AG09309 (cell line): ENCODE measurements at places on chromosomes 12 and 14.
A peak's percentile ranks its signal among the peaks of the same experiment; 100 is the strongest.

- DNase-seq, result no peak
These were observed 16.0 kb downstream of the FOS start for GRCh38 chr14:75294649-75295033.

DNA sequence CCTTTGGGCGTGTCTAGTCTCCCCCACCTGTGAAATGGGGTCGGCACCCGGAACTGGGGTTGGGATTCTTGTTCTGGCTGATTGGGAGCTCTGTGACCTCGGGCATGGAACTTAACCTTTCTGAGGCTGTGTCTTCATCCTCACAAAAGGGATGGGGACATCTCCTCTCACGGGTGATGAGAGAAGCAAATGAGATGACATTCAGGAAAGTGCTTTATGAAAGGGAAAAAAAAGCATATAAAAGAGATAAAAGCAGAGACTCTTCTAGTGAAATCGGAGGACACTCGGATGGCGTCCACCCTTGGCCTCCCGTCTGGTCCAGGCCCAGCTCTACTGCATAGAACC lies 98.9 kb downstream of the LRRC74A start:
- DNase-seq, result no peak

DNA sequence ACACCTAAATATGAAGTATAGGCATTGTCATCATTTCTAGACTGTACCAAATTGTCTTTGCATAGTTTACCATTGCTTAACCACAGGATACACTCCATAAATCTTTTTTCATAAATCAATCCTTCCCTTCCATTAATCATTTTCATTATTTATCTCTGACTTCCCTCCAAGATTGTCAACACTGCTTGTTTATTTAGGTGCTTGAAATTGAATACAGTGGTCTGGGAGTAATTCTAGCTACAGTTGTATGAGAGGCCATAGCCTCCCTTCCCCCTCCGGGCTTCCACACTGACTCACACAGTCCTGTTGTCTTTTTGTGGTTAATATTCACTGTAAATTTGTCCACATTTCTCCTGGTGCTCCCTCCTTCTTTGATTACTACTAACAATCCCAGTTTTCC lies 114.2 kb upstream of the ARID2 start:
- DNase-seq, result peak; percentile 18

GRCh38 chr12:1351926-1352325 lies 242.5 kb downstream of the FBXL14 start:
- DNase-seq, result no peak

DNA sequence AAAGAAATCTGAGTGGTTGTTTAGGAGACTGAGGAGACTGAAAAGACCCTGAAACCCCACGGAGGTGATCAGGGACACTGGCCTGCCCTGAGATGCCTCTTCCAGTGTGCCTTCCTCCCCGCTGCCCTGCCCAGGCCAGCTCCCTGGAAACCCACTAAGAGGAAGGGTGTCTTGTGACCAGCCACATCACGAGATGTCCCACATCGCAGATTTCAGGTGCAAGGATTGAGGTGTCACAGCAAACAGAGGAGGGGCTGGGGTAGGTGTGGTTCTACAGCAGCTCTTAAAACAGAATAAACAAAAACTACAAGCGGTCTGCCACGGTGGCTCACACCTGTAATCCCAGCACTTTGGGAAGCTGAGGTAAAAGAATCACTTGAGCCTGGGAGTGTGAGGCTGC lies 184.3 kb upstream of the C14orf180 start:
- no peak for DNase-seq

DNA sequence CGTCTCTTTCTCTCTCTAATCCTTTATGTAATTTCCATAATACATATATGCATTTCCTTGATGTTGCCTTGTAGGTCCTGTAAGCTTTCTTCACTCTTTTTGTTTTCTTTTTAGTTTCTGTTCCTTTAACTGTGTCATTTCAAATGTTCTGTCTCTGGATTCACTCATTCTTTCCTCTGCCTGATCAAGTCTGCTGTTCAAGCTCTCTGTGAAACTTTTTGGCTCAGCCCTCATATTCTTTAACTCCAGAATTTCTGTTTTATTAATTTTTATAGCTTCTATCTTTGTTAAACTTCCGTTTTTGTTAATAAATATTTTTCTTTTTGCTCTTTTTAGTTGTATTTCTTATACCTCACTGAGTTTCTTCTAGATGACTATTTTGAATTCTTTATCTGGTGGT lies 321.3 kb upstream of the LMO3 start:
- DNase-seq, result no peak

GRCh38 chr12:32455607-32456071 lies 56.3 kb downstream of the FGD4 start:
- peak; percentile 62 for DNase-seq

DNA sequence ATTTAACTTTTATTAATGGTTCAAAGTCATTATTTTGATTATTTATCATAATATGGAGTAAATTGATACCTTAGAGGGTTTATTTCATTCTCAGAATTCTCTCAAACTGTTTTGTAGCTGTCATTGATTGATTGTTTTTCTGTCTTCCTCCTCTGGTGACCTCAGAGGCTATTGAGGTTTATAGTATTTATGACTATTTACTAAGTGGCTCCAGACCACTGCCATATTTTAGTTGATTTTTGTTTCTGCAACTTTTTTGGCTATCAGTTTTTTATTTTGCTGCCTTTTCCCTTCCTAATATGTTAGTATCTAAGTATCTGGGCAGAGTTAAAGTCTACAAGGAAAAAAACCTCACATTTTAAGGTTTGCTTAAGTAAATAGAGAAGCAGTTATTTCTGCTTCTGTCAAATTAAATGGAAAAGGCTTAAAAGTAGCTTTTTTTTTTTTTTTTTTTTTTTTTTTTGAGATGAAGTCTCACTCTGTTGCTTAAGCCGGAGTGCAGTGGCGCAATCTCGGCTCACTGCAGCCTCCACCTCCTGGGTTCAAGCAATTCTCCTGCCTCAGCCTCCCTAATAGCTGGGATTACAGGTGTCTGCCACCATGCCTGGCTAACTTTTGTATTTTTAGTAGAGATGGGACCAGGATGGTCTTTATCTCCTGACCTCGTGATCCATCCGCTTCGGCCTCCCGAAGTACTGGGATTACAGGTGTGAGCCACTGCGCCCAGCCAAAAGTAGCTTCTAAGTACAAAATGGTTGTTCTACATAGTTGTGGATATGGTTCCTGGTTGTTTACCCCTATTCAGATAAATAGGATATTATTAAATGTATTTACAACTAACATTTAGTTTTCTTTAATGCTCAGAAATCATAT lies 8.2 kb downstream of the MDM2 start:
- no peak for DNase-seq
